ENCODE measurements at places on chromosomes 2 and 18.
A peak's percentile ranks its signal among the peaks of the same experiment; 100 is the strongest.

GRCh38 chr18:59451963-59452362 lies 92.9 kb upstream of the LMAN1 start:
- DNase-seq, result no peak

- DNase-seq, result no peak
These were observed 516.6 kb upstream of the ZEB2 start for GRCh38 chr2:145036421-145037011.

GRCh38 chr2:161120775-161121174 lies 39.5 kb upstream of the TANK start:
- DNase-seq, result no peak

DNA sequence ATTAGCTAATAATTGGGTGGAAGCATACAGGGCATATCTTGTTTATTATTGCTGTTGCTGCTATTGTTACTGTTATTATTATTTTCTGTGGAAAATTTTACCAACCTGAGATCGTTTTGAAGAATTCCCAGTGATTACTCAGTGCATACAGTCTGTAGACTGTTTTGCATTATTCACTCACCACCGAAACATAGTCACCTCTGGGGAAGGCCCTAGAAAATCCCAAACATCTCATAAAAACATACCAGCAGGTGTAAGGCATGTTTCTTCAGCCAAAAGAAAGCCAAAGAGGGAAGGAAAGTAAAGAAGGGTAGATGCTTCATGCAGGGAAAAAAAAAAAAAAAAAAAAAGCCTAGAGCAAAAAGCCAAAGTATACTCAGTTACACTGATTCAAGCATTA lies 647.7 kb downstream of the BCL11A start:
- DNase-seq, result no peak

- DNase-seq, result no peak
These were observed 89.7 kb downstream of the SPTBN1 start for GRCh38 chr2:54545702-54546450.

GRCh38 chr2:122451040-122451439 lies 695.6 kb downstream of the TSN start:
- peak; percentile 1 for DNase-seq

DNA sequence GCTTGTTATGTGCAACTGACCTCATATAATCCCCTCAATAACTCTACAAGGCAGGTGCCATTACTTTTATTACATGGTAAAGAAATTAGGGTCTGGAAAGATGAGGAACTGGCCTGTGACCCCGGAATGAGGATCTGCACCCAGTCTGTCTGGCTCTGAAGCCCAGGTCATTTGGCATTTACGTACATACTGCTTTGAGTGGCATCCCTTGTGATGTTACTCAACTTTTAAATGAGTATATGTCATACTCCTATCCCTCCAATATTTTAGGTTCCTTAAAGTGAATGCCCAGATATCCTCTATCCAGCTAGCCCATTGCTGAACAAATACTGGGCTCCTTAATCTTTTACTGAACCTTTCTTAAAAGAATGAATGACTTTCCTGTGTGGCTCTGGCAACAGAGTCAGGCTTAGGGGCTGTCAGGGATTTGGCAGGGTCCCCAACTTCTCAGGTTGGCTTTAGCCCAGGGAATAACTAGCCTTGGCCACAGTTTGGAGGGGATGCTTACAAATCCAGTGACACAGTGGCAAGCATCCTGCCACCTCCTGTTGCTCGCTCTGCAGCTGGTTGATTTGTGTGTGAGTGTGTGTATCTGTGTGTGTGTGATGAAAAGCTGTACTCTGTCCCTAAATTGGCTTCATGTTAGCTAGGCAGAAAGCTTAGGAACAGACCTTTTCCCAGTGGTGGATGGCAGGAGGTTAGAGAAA lies 3.4 kb upstream of the CXCR4 start:
- DNase-seq, result no peak

- no peak for DNase-seq
These were observed 216.9 kb downstream of the UXS1 start for GRCh38 chr2:105977212-105977611.

DNA sequence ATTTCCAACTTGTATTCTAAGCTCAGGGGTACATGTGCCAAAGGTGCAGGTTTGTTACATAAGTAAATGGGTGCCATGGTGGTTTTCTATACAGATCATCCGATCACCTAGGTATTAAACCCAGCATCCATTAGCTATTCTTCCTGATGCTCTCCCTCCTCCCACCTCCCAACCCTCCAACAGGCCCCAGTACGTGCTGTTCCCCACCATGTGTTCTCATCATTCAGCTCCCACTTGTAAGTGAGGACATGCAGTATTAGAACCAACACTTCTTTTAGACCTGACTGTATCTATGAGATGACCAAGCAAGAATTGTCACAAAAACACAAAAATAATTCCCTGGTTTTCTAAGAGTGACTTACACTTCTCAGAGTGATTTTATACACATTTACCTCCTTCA lies 83.0 kb downstream of the VIT start:
- no peak for DNase-seq
